ENCODE measurements at places on chromosomes 3 and 15. TPM values are rescaled to one million over a fixed set of nuclear protein-coding genes. Genes with fewer than 3 reads are reported as not detected.

The INO80 gene
- total RNA-seq = 22.4 TPM

The CPEB1 gene
- 11.8 TPM for total RNA-seq

The HAPLN3 gene
- total RNA-seq = 5.2 TPM

The APBA2 gene
- 14.7 TPM for total RNA-seq

The PRSS50 gene
- not detected for total RNA-seq

The TBC1D23 gene
- 63.3 TPM for total RNA-seq

The C3orf70 gene
- 2.0 TPM for total RNA-seq

The CYP1A1 gene
- total RNA-seq = 0.53 TPM

The COL6A5 gene
- not detected for total RNA-seq

The GATM gene
- 0.37 TPM for total RNA-seq

The NAALADL2 gene
- total RNA-seq = 15.9 TPM

The TMEM266 gene
- 0.06 TPM for total RNA-seq

The SEMA5B gene
- total RNA-seq = 3.6 TPM

The SLC28A1 gene
- total RNA-seq = not detected

The KNL1 gene
- 10.8 TPM for total RNA-seq

The RARB gene
- 6.9 TPM for total RNA-seq

The FAM174B gene
- total RNA-seq = 5.0 TPM

The PCBP4 gene
- 41.3 TPM for total RNA-seq

The RASGRP1 gene
- total RNA-seq = 0.12 TPM

The DNAH1 gene
- total RNA-seq = 3.3 TPM

The FBN1 gene
- 1,495 TPM for total RNA-seq

The PRR20G gene
- not detected for total RNA-seq

The HOMER2 gene
- 6.5 TPM for total RNA-seq

The DIS3L gene
- 32.6 TPM for total RNA-seq

The TIPARP gene
- total RNA-seq = 30.1 TPM

The C3orf49 gene
- total RNA-seq = not detected

The RTP1 gene
- not detected for total RNA-seq

The GOLGA8T gene
- 0.26 TPM for total RNA-seq

The VGLL3 gene
- 14.5 TPM for total RNA-seq

The CCDC9B gene
- 109 TPM for total RNA-seq

The QARS1 gene
- 230 TPM for total RNA-seq

The SCAANT1 gene
- total RNA-seq = not detected

The IL17RD gene
- total RNA-seq = 0.56 TPM

The IL17RE gene
- 3.5 TPM for total RNA-seq

The NR2E3 gene
- total RNA-seq = 0.06 TPM

The TMEM108 gene
- total RNA-seq = not detected

The SACM1L gene
- 33.0 TPM for total RNA-seq

The LMAN1L gene
- total RNA-seq = 0.25 TPM

The ZKSCAN7 gene
- total RNA-seq = 5.7 TPM

The ISL2 gene
- total RNA-seq = 0.12 TPM

The GHSR gene
- total RNA-seq = not detected

The MASP1 gene
- 1.2 TPM for total RNA-seq

The LYSMD4 gene
- total RNA-seq = 10.7 TPM

The SCG5 gene
- 11.1 TPM for total RNA-seq

The ASB14 gene
- total RNA-seq = under 0.01 TPM

The RSRC1 gene
- total RNA-seq = 47.1 TPM

The UTS2B gene
- total RNA-seq = 0.66 TPM

The GOLGA6B gene
- not detected for total RNA-seq

The ARID3B gene
- total RNA-seq = 1.6 TPM

The RARRES1 gene
- 40.8 TPM for total RNA-seq

The REC114 gene
- total RNA-seq = not detected

The PTPRG gene
- total RNA-seq = 63.0 TPM

The MKRN2 gene
- total RNA-seq = 26.4 TPM

The TFRC gene
- 85.3 TPM for total RNA-seq

The CLDN11 gene
- total RNA-seq = 30.1 TPM

The DYNLT2B gene
- total RNA-seq = 11.1 TPM
